ENCODE measurements at places on chromosomes 1 and 21.

- H3K27ac ChIP-seq = no peak overlapping the region
- DNase-seq = no peak
- H3K4me3 ChIP-seq = no peak overlapping the region
- no peaks in the 10 kb centered on the region for H3K27me3 ChIP-seq
- no peaks in the 10 kb centered on the region for H3K4me1 ChIP-seq
These were observed 135.4 kb downstream of the NTNG1 start for GRCh38 chr1:107276247-107276646.

- H3K27ac ChIP-seq = no peak overlapping the region
- H3K36me3 ChIP-seq = no peaks in the 10 kb centered on the region
- peaks cover 3% of the 10 kb centered on the region for H3K4me1 ChIP-seq
- no peak overlapping the region for H3K4me3 ChIP-seq
- peak; percentile 92 for DNase-seq
These were observed 22.2 kb downstream of the LRP8 start for GRCh38 chr1:53305650-53306049.

GRCh38 chr1:184634296-184634695 is 120.4 kb downstream of the EDEM3 start:
- no peaks in the 10 kb centered on the region for H3K36me3 ChIP-seq
- no peak for DNase-seq
- H3K27ac ChIP-seq = no peak overlapping the region
- H3K4me1 ChIP-seq = peaks cover 10% of the 10 kb centered on the region
- no peak overlapping the region for H3K4me3 ChIP-seq
- H3K27me3 ChIP-seq = no peaks in the 10 kb centered on the region

DNA sequence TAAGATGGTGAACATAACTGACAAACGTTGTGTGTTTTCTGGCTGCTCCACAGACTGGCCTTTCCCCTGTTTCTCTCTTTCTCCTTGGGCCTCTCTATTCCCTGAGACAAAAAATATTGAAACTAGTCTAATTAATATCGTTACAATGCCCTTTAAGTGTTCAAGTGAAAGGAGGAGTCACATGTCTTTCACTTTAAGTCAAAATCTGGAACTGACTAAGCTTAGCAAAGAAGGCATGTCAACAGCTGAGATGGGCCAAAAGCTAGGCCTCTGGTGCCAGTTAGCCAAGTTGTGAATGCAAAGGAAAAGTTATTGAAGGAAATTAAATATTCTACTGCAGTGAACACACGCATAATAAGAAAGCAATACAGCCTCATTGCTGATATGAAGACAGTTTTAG is 32.2 kb upstream of the FCRL3 start:
- no peak overlapping the region for H3K27ac ChIP-seq
- H3K4me3 ChIP-seq = no peak overlapping the region
- DNase-seq = no peak
- H3K36me3 ChIP-seq = no peaks in the 10 kb centered on the region
- H3K4me1 ChIP-seq = no peaks in the 10 kb centered on the region
- no peaks in the 10 kb centered on the region for H3K27me3 ChIP-seq

DNA sequence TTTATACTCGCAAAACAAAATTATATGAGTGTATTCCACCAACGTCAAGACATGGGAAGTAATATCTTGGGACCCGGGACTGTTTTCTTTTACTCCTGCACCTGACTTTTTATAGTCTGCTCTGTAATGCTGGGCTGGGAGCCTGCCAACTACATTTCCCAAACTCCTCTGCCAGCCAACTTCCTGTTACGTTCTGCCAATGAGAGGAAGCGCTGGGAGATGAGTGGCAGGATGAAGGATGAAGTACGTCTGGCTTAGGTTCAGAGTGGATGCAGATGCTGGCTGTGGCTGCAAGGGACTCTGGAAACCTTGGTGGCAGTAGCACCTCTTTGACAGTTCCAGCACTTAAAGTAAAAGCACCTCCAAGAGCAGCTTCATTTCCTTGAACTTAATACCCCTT is 59.6 kb downstream of the USP24 start:
- peaks cover 76% of the 10 kb centered on the region for H3K36me3 ChIP-seq
- no peak overlapping the region for H3K4me3 ChIP-seq
- peak; percentile 57 for DNase-seq
- H3K27ac ChIP-seq = no peak overlapping the region
- no peaks in the 10 kb centered on the region for H3K27me3 ChIP-seq

GRCh38 chr1:84117868-84118267 is 26.2 kb upstream of the PRKACB start:
- no peak overlapping the region for H3K4me3 ChIP-seq
- no peaks in the 10 kb centered on the region for H3K4me1 ChIP-seq

- peaks cover 30% of the 10 kb centered on the region for H3K4me1 ChIP-seq
- H3K4me3 ChIP-seq = peak overlapping the region; percentile 82
- no peaks in the 10 kb centered on the region for H3K27me3 ChIP-seq
- DNase-seq = no peak
These were observed 3.2 kb downstream of the CLIC4 start for GRCh38 chr1:24748191-24749121.

DNA sequence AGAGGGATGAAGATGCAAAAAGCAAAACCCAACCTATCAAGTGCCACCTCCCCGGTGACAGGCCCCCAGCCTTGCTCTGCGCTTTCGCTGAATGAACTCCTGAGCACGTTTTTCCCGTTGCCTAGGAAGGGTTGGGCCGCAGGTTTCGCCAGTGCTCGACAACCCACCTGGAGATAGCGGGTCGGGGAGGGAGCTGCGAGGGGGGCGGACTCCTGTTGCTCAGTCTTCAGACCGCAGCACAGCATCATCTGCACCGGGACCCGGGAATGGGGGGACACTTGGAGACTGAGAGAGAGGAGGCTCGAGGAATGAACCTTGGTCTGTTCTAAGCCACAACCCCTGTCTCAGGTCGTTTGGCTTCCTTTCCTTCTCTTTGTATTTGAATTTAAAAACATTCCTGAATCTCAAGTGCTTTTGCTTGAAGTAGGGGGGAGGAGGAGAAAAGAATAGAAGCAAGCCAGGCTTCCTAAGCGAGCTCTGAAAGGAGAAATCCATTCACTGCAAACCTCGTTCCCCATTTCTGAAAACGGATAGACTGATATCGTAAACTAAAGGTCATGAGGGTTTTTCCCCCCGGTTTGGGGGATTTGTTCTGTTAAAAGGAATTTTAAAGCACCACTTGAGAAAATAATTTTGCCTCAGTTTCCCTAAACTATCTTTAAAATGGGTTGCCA is 1.2 kb downstream of the AK5 start:
- H3K27ac ChIP-seq = no peak overlapping the region
- peaks cover 13% of the 10 kb centered on the region for H3K4me1 ChIP-seq
- peak overlapping the region; percentile 43 for H3K4me3 ChIP-seq
- no peaks in the 10 kb centered on the region for H3K36me3 ChIP-seq

- H3K36me3 ChIP-seq = no peaks in the 10 kb centered on the region
- H3K27me3 ChIP-seq = no peaks in the 10 kb centered on the region
- no peak for DNase-seq
- H3K27ac ChIP-seq = no peak overlapping the region
- no peak overlapping the region for H3K4me3 ChIP-seq
- H3K4me1 ChIP-seq = peaks cover 5% of the 10 kb centered on the region
These were observed 349.4 kb downstream of the NUF2 start for GRCh38 chr1:163670989-163671757.

- H3K4me3 ChIP-seq = no peak overlapping the region
- H3K4me1 ChIP-seq = no peaks in the 10 kb centered on the region
- no peaks in the 10 kb centered on the region for H3K27me3 ChIP-seq
- no peaks in the 10 kb centered on the region for H3K36me3 ChIP-seq
These were observed 90.8 kb downstream of the ZP4 start for GRCh38 chr1:237799762-237800474.

DNA sequence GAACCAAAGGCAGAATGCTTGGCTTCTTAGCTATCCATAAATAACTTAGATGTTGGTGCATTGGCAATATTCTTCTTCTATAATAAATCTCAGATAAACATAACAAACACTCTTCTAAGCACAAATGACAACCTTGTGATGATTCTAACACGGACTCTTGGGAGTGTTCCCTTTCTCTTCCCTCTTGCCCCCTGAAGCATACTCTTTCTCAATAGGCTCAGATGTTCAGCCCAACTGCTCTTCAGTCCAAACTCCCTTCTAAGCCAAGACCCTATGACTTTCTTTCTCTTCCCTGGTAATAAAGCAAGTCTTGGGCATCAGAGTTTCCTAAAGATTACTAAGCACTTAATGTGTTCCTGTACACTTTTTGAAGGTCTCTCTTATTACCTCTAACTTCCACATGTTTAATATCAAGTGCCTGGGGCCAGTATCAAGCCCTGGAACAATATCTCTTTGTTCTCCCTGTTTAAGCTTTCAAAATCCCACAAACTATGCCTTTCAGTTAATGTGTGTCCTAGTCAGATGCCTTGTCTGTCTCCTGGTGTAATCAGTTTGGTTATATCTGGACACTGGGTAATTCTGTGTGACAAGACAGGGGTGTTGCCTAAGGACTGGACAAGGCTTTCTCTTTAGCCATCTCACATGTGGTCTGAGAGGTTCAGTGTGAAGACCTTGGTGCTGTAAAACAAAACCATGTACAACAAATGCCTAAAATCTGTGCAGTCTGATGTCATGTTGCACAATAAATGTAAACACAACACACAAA is 92.9 kb upstream of the IVNS1ABP start:
- DNase-seq = no peak
- H3K4me3 ChIP-seq = no peak overlapping the region
- H3K36me3 ChIP-seq = no peaks in the 10 kb centered on the region

- H3K4me3 ChIP-seq = peak overlapping the region; percentile 37
- no peaks in the 10 kb centered on the region for H3K27me3 ChIP-seq
- H3K36me3 ChIP-seq = peaks cover 18% of the 10 kb centered on the region
- DNase-seq = peak; percentile 90
- H3K4me1 ChIP-seq = peaks cover 17% of the 10 kb centered on the region
- peak overlapping the region; percentile 51 for H3K27ac ChIP-seq
These were observed 36.3 kb downstream of the IFNAR1 start for GRCh38 chr21:33360881-33361602.

GRCh38 chr1:145720556-145720877 is 1.2 kb downstream of the CD160 start:
- H3K4me1 ChIP-seq = no peaks in the 10 kb centered on the region
- no peaks in the 10 kb centered on the region for H3K36me3 ChIP-seq
- H3K4me3 ChIP-seq = no peak overlapping the region
- DNase-seq = no peak

DNA sequence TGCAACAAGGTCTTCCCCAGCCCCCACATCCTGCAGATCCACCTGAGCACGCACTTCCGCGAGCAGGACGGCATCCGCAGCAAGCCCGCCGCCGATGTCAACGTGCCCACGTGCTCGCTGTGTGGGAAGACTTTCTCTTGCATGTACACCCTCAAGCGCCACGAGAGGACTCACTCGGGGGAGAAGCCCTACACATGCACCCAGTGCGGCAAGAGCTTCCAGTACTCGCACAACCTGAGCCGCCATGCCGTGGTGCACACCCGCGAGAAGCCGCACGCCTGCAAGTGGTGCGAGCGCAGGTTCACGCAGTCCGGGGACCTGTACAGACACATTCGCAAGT is 3.8 kb downstream of the ZBTB18 start:
- no peaks in the 10 kb centered on the region for H3K27me3 ChIP-seq
- DNase-seq = no peak
- H3K36me3 ChIP-seq = peaks cover 24% of the 10 kb centered on the region
- no peak overlapping the region for H3K4me3 ChIP-seq

- H3K27ac ChIP-seq = no peak overlapping the region
- H3K4me3 ChIP-seq = no peak overlapping the region
- peaks cover 4% of the 10 kb centered on the region for H3K36me3 ChIP-seq
- no peaks in the 10 kb centered on the region for H3K27me3 ChIP-seq
These were observed 101.2 kb downstream of the PRDM2 start for GRCh38 chr1:13801232-13801631.

GRCh38 chr1:22790232-22791008 is 79.8 kb downstream of the EPHB2 start:
- no peaks in the 10 kb centered on the region for H3K36me3 ChIP-seq
- H3K4me1 ChIP-seq = peaks cover 6% of the 10 kb centered on the region
- no peaks in the 10 kb centered on the region for H3K27me3 ChIP-seq
- no peak for DNase-seq

- DNase-seq = no peak
- H3K4me1 ChIP-seq = no peaks in the 10 kb centered on the region
- H3K27ac ChIP-seq = no peak overlapping the region
These were observed 103.6 kb upstream of the RAB4A start for GRCh38 chr1:229167318-229167717.

- H3K36me3 ChIP-seq = no peaks in the 10 kb centered on the region
- no peak for DNase-seq
- no peaks in the 10 kb centered on the region for H3K4me1 ChIP-seq
- H3K27ac ChIP-seq = no peak overlapping the region
- H3K4me3 ChIP-seq = no peak overlapping the region
These were observed 57.7 kb upstream of the COA6 start for GRCh38 chr1:234315588-234315987.

DNA sequence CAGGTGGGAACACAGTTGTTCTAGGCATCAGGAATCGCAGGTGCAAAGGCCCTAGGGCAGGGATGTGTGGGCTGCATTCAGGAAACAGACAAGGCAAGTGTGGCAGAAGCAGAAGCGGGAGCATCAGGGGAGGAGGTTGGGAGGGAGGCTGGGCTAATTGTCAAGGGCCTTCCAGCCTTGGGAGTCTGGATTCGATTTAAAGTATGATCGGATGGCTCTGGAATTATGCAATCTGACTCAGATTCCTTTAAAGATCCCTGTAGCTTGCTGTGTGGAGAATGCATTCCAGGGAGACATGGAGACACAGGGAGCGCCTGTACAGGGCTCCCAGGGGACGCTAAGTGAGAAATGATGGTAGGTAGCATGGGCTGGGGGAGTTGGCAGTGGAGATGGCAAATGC is 86.5 kb downstream of the LACTBL1 start:
- H3K27me3 ChIP-seq = no peaks in the 10 kb centered on the region
- no peaks in the 10 kb centered on the region for H3K4me1 ChIP-seq
- H3K27ac ChIP-seq = no peak overlapping the region
- H3K4me3 ChIP-seq = no peak overlapping the region
- no peak for DNase-seq

GRCh38 chr1:89454845-89455521 is 69.6 kb upstream of the LRRC8B start:
- no peaks in the 10 kb centered on the region for H3K27me3 ChIP-seq
- no peaks in the 10 kb centered on the region for H3K4me1 ChIP-seq
- H3K4me3 ChIP-seq = no peak overlapping the region
- no peak for DNase-seq
- H3K27ac ChIP-seq = no peak overlapping the region
- no peaks in the 10 kb centered on the region for H3K36me3 ChIP-seq

GRCh38 chr1:173409613-173410012 is 67.5 kb upstream of the PRDX6 start:
- peak; percentile 69 for DNase-seq
- peaks cover 7% of the 10 kb centered on the region for H3K4me1 ChIP-seq
- no peaks in the 10 kb centered on the region for H3K27me3 ChIP-seq

- H3K36me3 ChIP-seq = no peaks in the 10 kb centered on the region
- no peaks in the 10 kb centered on the region for H3K27me3 ChIP-seq
- no peak for DNase-seq
- no peaks in the 10 kb centered on the region for H3K4me1 ChIP-seq
- no peak overlapping the region for H3K4me3 ChIP-seq
These were observed 183.5 kb upstream of the ADGRL4 start for GRCh38 chr1:79190074-79190473.

- no peak for DNase-seq
- H3K4me1 ChIP-seq = peaks cover 19% of the 10 kb centered on the region
- H3K36me3 ChIP-seq = no peaks in the 10 kb centered on the region
- no peak overlapping the region for H3K4me3 ChIP-seq
These were observed 2.9 kb upstream of the UBXN10 start for GRCh38 chr1:20183035-20183434.

Data from upper lobe of right lung (tissue), 1 donor.